T-helper 2 cell (primary cell): ENCODE measurements at places on chromosomes 2 and 18.

DNA sequence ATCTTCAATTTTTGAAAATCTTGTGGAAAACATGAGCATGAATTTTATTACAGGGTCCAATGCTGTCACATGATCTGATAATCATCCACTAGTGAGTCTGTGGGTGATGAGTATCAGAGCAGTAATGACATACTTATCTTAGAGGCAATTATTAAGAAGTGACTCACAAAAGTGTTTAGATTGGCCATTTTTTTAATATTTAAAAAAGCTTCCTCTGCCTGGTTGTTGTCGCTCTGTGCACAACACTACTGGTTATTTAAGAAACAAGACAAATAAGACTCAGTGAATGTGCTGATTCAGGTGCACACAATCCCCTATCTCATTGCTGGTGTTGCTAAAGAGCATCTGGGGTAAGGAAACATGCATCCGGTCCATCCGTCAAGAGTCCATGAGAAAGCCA lies 665.8 kb upstream of the ZEB2 start:
- no peak for DNase-seq

GRCh38 chr2:217636991-217637561 lies 365.7 kb downstream of the TNS1 start:
- DNase-seq: no peak

GRCh38 chr2:226122041-226122440 lies 677.6 kb downstream of the IRS1 start:
- no peak for DNase-seq

GRCh38 chr2:56287508-56287907 lies 103.7 kb downstream of the CCDC85A start:
- no peak for DNase-seq

- no peak for DNase-seq
Measured at GRCh38 chr2:109144271-109144670, 15.3 kb downstream of the SH3RF3 start.

GRCh38 chr2:10650761-10651160 lies 39.0 kb downstream of the NOL10 start:
- DNase-seq: no peak

DNA sequence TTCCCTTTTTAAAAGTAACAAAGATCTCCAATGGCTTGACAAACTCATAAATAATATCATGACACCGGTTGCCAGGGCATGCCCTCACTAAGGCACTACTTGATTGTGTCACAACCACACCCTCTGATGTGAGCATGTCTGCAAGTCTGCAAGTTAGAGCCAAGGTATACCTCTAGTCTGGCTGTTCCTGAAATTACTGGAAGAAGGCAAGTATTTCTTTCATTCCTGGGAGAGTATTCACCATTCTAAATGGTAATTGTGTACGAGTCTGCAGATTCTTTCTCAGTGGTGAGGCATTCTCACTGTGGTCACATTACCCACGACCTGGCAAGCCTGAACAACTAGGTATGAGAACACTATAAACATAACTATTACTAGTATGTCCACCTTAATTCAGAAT lies 25.7 kb upstream of the RNU4ATAC start:
- DNase-seq: no peak

DNA sequence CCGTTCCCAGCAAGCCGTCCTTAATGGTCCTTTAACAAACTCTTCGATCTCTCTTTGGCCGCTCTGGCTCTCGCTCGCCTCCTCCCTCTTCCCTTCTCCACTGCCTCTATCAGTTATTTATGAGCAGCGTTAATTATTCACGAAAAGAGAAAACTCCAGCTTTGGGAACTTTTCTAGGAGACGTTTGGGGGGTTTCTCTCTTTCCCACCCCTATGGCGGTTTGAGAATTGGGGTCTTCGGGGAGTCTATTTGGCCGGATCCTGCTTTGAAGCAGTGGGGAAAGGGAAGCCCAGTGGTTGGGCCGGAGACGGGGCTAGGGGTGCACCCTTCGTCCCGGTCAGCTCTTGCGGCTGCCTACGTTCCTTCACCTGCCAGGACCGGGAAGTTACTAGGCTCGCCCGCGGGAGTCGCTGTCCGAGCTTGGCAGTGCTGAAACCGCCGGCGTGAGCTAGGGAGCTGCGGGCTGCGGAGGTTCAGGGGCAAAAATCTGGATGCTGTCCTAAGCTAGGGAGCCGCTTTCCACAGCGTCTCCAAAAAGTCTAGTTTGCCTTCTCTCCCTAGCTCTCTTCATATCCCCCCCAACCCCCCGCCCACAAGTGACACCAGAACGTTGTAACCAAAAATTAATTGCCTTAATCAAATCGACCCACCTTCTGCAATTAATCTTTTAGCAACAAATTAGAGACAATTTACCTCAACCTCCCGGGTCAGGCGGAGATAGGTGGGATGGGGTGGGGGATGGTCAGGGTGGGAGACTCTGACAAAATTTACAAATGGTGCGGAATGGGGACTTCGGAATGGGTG lies 8.9 kb upstream of the SKOR2 start:
- no peak for DNase-seq

DNA sequence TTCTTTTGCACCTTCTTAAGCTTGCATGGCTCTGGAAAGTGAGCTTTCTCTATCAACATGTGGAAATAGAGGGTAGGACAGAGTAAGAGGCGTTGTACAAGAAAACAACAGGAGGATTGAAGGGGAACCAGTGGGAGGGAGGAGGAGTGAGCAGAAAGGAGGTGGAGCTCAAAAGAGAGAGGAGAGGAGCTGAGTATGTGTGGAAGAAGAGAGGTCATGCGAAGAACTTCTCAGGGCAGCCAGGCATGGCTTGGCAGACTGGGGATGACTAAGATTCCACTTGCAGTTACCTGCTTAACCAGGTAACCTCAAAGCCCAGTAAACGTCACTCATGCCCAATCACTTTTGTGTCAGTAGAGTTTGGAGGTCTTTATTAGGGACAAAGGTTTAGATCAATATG lies 105.1 kb downstream of the BCL2L11 start:
- no peak for DNase-seq
